ACHN (cell line): ENCODE measurements at places on chromosomes 6 and 20.

GRCh38 chr20:20440886-20441658, 73.2 kb downstream of the INSM1 start:
- DNase-seq = no peak

DNA sequence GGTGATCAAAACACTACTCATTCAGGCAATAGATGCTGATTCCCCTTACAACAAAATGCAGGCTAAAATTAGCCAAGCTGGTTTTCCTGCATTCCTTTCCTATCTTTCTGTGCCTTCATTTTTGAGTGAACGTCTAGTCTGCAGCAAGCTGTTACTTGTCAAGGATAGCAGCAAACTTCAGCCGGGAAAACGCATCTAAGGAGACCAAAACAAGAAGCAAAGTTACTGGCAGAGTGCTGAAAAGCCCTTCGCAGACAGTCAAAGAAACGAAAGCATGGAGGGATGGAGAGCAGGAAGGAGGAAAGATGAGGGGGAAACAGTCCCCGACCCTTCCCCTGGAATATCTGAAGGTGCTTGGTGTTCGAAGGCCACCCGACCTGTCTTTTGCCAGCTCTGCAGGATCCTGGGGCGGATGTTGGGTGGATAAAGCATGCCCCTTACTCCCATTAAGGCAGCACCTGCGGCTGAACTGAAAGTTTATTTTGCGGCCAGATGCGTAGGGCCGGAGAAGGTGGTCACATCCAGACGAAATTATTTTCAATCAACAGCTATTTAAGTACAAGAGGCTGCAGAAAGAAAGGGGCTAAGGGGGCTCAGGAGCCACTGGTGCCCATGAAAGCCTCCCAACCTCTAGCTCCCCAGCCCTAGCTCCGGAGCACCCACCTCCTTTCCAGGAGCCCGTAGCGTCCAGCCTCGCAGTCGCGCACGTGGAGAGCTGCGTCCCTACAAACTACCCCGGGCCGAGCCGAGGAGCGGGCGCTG, 538 bp downstream of the FERMT1 start:
- DNase-seq = peak; percentile 9

DNA sequence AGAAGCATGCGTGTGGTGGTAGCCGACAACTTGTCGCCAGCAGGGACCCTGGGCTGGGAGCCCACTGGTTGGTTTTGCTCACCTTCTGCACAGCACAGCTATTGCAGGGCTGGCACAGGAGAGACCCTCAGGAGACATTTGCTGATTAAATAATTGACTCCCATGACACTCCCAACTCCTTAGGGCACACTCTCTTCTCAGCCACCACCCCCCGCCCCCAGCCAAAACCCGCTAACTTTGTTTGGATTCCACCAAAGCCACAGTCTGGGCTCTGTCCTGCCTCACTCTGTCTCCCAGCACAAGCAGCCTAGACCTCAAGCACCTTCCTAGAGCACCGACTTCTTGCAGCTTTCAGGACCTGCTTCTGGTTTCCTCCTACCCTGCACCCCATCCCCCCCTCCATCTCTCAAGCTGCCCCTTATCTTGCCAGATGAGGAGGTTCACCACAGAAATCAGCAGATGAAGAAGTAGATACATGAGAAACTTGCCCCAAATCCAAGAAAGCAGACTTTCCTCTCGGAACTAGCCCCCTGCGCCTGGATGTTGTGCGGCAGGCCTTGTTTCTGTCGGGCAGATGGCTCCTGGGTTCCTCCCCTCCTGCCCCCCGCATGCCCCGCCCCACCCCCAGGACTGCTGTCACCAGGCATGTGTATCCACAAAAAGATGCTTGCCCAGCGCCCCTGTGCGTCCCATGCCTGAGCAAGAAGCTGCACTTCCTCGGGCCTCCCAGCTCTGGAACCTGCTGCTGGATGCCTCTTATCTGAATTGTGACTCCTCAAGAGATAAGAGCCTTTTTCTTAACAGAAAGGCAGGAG, 35.0 kb upstream of the CD93 start:
- no peak for DNase-seq

DNA sequence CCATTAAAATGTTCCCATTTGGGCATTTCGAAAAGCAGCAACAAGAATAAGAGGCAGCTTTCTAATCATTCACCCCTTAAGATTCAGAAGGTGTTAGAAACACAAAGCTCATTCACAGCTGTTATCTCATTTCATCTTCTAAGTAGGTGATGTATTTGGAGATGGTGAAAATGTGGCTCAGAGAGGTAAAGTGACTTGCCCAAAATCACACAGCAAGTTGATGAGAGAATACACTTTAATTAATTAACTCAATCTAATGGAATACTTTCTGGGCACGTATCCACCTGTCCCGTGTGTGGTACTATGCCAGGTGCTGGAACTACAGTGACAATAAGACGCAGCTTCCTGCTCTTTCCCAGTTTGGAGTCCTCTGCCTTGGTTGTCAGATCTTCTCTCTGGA, 147.4 kb upstream of the LRFN2 start:
- DNase-seq = no peak

DNA sequence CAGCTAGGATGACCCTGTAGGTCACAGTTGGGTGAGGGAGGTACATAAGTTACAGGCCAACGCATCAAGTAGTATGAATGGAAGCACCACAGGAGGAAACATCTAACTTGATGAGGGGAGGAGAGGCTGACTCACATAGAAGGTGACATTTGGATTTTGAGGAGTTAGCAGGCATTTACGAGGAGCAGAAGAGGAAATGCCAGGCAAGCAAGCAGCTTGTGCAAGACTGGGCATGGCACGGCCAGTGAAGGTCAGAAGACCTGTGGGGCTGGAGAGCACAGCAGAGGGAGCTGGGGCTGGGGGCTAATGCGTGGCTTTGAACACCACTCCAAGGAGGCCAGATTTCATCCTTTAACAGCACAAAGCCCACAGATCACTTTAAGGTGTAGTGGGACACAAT, 37.8 kb downstream of the MUC22 start:
- DNase-seq = no peak

DNA sequence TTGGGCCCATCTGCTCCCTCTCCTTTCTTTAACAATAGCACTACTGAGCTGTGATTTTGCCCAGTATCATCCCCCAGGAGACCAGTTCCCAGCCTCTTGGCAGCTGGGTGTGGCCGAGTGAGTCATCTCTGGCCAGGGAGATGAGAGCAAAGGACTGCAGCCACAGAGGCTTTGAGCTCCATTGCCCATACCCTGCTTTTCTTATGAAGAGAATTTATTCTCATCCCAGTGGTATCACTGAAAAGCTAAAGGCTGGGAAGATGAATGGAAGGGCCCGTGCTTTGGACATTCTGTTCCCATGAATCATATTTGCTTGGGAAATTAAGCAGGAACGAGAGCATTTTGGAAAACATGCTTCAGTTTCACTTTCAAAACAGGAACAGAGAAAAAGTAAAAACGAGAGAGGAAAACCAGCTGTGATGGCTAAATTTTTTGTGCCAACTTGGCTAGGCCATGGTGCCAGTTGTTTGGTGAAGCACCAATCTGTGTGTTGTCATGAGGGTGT, 14.9 kb downstream of the CST3 start:
- peak; percentile 71 for DNase-seq

- DNase-seq = no peak
These were observed 801 bp upstream of the KIFC1 start for GRCh38 chr6:33390767-33391277.
